ENCODE measurements at places on chromosomes 6 and 20.

DNA sequence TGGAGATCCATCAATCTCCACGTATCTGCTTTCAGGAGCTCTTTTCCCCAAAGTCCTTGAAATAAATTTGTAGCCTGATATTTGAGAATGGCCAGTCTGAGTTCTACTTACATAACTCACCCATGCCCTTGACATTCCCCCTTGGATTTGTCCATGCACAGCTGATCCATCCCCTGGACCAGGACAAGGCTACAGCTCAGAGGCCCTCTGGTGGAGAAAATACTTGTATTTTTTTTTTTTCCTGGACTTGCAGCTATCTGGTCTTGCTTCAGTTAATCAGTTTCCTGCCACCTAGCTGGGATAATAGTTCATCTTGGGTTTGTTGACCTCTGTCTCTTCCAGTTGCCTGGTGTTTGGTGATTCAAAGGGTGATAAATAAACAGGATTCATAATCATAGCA, 467.6 kb downstream of the DHX35 start:
- DNase-seq: no peak
- H3K36me3 ChIP-seq: no peaks in the 10 kb centered on the region
- no peak overlapping the region for H3K4me3 ChIP-seq
- H3K4me1 ChIP-seq: no peaks in the 10 kb centered on the region

GRCh38 chr6:136037876-136038460, 186.5 kb downstream of the PDE7B start:
- H3K27me3 ChIP-seq: no peaks in the 10 kb centered on the region
- peaks cover 4% of the 10 kb centered on the region for H3K36me3 ChIP-seq
- H3K4me3 ChIP-seq: no peak overlapping the region
- peaks cover 6% of the 10 kb centered on the region for H3K4me1 ChIP-seq
- H3K27ac ChIP-seq: no peak overlapping the region

- DNase-seq: no peak
- no peak overlapping the region for H3K27ac ChIP-seq
- no peaks in the 10 kb centered on the region for H3K4me1 ChIP-seq
- H3K36me3 ChIP-seq: no peaks in the 10 kb centered on the region
- H3K27me3 ChIP-seq: peaks cover 63% of the 10 kb centered on the region
- no peak overlapping the region for H3K4me3 ChIP-seq
These were observed 150.6 kb upstream of the AFDN start for GRCh38 chr6:167676000-167676665.

- H3K27me3 ChIP-seq: no peaks in the 10 kb centered on the region
- H3K36me3 ChIP-seq: no peaks in the 10 kb centered on the region
- no peak overlapping the region for H3K4me3 ChIP-seq
- H3K4me1 ChIP-seq: no peaks in the 10 kb centered on the region
These were observed 128.9 kb downstream of the ZFP64 start for GRCh38 chr20:52062452-52063209.

- no peak overlapping the region for H3K27ac ChIP-seq
- no peak for DNase-seq
- no peaks in the 10 kb centered on the region for H3K36me3 ChIP-seq
- H3K4me1 ChIP-seq: peaks cover 3% of the 10 kb centered on the region
- no peaks in the 10 kb centered on the region for H3K27me3 ChIP-seq
These were observed 113.3 kb upstream of the SSTR4 start for GRCh38 chr20:22921595-22922421.

GRCh38 chr6:19721766-19722377, 115.3 kb upstream of the ID4 start:
- no peak overlapping the region for H3K27ac ChIP-seq
- no peaks in the 10 kb centered on the region for H3K4me1 ChIP-seq
- no peak overlapping the region for H3K4me3 ChIP-seq
- no peaks in the 10 kb centered on the region for H3K36me3 ChIP-seq

- no peak overlapping the region for H3K27ac ChIP-seq
- peaks cover 10% of the 10 kb centered on the region for H3K27me3 ChIP-seq
- H3K4me1 ChIP-seq: peaks cover 4% of the 10 kb centered on the region
- H3K36me3 ChIP-seq: no peaks in the 10 kb centered on the region
These were observed 7.9 kb upstream of the BLCAP start for GRCh38 chr20:37535443-37536132.

GRCh38 chr6:132590362-132590761, 821 bp upstream of the TAAR5 start:
- H3K27ac ChIP-seq: no peak overlapping the region
- H3K4me1 ChIP-seq: no peaks in the 10 kb centered on the region
- no peak overlapping the region for H3K4me3 ChIP-seq
- no peak for DNase-seq
- peaks cover 6% of the 10 kb centered on the region for H3K27me3 ChIP-seq

- H3K27me3 ChIP-seq: no peaks in the 10 kb centered on the region
- no peak overlapping the region for H3K27ac ChIP-seq
- no peaks in the 10 kb centered on the region for H3K4me1 ChIP-seq
- no peaks in the 10 kb centered on the region for H3K36me3 ChIP-seq
- DNase-seq: no peak
These were observed 112.5 kb upstream of the QKI start for GRCh38 chr6:163301726-163302635.

GRCh38 chr20:54208548-54209176, 775 bp downstream of the PFDN4 start:
- H3K4me3 ChIP-seq: peak overlapping the region; percentile 83
- peaks cover 4% of the 10 kb centered on the region for H3K36me3 ChIP-seq
- no peak for DNase-seq
- H3K27me3 ChIP-seq: no peaks in the 10 kb centered on the region

DNA sequence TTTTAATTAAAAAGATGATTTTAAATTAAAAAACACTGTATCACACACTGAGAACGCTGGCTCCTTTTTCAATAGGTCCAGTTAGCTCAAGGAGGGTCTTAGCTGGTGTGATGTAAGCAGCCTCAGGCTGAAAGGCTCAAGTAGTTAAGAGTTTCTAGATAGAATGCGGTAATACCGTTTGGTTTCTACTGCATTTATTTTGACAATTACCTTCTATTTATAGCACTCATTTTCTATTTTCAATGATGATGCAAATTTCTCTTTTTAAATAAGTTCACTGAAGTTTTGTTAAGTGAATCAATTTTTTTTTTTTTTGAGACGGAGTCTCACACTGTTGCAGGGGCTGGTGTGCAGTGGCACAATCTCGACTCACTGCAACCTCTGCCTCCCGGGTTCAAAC, 87.1 kb downstream of the PREX1 start:
- H3K4me1 ChIP-seq: peaks cover 45% of the 10 kb centered on the region
- H3K27ac ChIP-seq: no peak overlapping the region
- peaks cover 32% of the 10 kb centered on the region for H3K36me3 ChIP-seq
- no peak for DNase-seq
- no peaks in the 10 kb centered on the region for H3K27me3 ChIP-seq

- H3K27ac ChIP-seq: no peak overlapping the region
- H3K36me3 ChIP-seq: peaks cover under 1% of the 10 kb centered on the region
- H3K4me1 ChIP-seq: peaks cover 10% of the 10 kb centered on the region
- H3K4me3 ChIP-seq: no peak overlapping the region
- H3K27me3 ChIP-seq: peaks cover 8% of the 10 kb centered on the region
These were observed 13.5 kb downstream of the DEFB132 start for GRCh38 chr20:271069-271468.
